Left ventricle myocardium inferior (tissue), 1 donor: ENCODE measurements at places on chromosomes 1 and 21. TPM values are rescaled to one million over a fixed set of nuclear protein-coding genes. Genes with fewer than 3 reads are reported as not detected.

Gene LY9
- not detected for total RNA-seq

Gene SPATA17
- total RNA-seq = 1.2 TPM

Gene COL9A2
- 0.27 TPM for total RNA-seq

GRCh38 chr1:16903054-16903453 is 7.3 kb downstream of the RNU1-2 start:
- peak overlapping the region; percentile 97 for H3K27ac ChIP-seq
- DNase-seq = no peak
- H3K4me3 ChIP-seq = no peak overlapping the region
- H3K4me1 ChIP-seq = peaks cover 13% of the 10 kb centered on the region
- H3K36me3 ChIP-seq = no peaks in the 10 kb centered on the region

Gene MRPL55
- total RNA-seq = 51.0 TPM

Gene DENND2C
- total RNA-seq = 3.2 TPM

GRCh38 chr1:204733289-204733688 is 47.8 kb upstream of the LRRN2 start:
- H3K27me3 ChIP-seq = peaks cover 96% of the 10 kb centered on the region
- H3K27ac ChIP-seq = no peak overlapping the region
- H3K4me3 ChIP-seq = no peak overlapping the region

DNA sequence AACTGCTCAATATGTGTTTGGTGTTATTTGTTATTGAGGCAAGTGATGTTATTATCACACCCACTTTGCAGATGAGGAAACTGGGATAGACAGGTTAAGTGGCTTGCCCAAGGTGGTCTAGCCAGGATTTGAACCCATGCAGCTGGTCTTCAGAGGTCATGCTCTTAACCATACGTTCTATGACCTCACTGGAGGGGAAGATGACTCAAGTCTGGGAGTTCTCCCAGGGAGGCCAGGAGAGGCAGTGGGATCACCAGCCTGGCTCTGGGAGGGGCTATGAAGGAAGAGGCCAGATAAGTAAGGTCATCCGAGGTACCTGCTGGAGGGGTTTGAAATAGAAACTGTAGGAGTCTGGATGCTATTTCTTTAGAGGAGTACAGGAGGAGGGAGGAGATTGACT is 95.3 kb downstream of the NAV1 start:
- H3K27ac ChIP-seq = peak overlapping the region; percentile 63
- H3K4me1 ChIP-seq = peaks cover 96% of the 10 kb centered on the region
- no peaks in the 10 kb centered on the region for H3K36me3 ChIP-seq
- H3K4me3 ChIP-seq = no peak overlapping the region

Gene ELAVL4
- not detected for total RNA-seq

GRCh38 chr1:231162297-231162969 is 575 bp downstream of the TRIM67 start:
- H3K4me1 ChIP-seq = peaks cover 32% of the 10 kb centered on the region
- H3K27me3 ChIP-seq = peaks cover 95% of the 10 kb centered on the region
- no peak for DNase-seq
- H3K27ac ChIP-seq = no peak overlapping the region

DNA sequence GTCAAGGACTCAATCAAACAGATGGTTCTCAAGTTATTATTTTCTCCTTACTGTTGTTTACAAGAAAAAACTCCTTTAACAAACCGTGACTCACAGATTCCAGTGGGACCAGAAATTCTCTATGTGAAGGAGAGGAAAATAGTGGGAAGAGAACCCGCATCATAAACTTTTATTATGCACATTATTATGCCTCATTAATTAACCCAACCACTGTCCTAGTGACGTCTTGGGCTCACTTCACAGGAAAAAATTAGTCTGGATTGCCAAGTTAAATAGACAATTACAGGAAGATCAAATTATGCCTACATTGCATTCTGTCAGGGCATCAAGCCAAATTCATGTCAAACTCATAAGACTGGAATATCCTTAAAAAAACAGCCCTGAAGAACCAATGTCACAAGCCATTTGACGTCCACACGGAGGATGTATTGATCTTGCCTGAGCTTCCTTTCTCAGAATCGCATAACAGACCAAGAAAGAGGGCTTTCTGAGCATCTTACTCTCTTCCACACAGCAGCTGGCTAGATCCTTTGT is 347.8 kb downstream of the DUSP10 start:
- H3K27ac ChIP-seq = peak overlapping the region; percentile 47
- DNase-seq = no peak
- H3K36me3 ChIP-seq = no peaks in the 10 kb centered on the region
- H3K27me3 ChIP-seq = no peaks in the 10 kb centered on the region
- no peak overlapping the region for H3K4me3 ChIP-seq

Gene A3GALT2
- total RNA-seq = not detected
